ENCODE measurements at places on chromosomes 7 and 10.

- DNase-seq: no peak
Observed at GRCh38 chr7:2100278-2101208, 132.2 kb downstream of the MAD1L1 start.

DNA sequence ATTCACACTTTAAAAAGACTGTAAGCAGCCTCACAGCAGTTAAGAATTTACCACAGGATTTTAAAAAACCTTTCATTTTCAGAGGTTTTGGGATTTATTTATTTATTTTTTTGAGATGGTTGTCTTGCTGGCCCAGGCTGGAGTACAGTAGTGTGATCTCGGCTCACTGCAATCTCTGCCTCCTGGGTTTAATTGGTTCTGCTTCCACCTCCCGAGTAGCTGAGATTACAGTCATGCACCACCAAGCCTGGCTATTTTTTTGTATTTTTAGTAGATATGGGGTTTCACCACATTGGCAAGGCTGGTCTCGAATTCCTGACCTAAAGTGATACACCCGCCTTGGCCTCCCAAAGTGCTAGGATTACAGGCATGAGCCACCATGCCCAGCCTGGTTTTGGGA is 19.1 kb downstream of the MINDY4 start:
- no peak for DNase-seq

DNA sequence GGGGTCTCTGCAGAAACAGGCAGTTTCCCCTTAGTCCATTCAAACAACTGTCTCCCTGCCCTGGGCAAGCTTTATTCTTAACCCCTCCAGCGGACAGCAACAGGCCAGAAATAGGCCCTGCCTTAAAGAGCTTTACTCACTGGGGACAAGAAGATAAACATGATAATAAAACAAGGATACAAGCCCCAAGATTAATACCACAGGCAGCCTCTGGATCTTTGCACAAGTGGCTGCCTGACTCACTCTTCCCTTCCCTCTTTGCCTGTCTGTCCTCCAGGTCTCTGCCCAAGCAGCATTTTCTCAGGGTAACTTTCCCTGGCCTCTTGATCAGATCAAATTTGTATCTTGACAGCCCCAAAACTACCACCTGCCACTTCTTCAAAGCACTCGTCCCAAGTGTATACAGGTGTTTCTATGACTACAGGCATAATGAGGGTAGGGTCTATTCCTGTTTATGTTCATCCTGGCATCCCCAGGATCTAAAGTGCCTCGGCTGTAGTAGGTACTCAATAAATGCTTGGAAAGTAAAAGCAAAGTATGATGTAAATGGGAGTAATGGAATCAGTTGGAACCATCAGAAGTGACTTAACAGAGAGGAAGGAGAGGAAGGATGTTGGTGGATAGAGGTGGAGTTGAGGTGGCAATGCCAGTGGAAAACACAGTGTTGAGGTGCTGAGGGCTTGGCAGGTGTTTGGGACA is 7.0 kb upstream of the CAMK2G start:
- DNase-seq: no peak

DNA sequence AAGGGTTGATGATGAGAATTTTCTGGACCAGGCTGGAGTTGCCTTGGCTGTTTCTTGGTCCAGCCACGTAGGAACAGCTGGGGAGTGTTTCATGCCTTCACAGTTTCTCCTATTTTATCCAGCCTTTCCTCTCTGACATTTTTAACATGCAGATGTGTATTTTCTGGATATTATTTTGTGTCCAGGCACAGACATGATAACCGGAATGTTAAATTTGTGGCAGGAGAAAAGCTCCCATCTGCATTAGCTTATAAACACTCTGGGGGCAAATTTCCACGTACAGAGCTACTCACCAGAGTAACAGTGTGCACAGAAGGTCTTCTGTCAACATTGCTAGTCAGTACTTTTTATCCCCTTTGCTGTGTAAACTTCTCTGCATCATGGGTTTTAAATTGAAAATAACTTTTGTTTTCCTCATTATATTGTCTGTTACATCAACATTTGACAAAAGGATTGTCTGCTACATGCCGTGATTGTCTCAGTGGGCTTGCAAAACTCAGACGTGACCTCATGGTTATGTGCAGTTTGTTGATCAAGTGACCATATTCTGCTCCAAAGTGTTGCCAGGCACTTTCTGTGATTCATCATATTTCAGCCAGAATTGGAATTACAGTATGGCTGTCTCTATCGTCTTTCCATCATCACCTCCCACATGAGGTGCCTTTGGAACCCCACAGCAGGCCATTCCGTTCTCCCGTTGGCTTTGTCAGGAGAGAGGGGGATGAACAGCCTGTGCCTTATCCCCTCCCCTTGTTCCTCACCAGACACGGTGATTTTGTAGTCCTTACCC is 41.4 kb downstream of the INSYN2A start:
- DNase-seq: peak; percentile 92

GRCh38 chr10:111988646-111989045 is 194.9 kb downstream of the GPAM start:
- no peak for DNase-seq

DNA sequence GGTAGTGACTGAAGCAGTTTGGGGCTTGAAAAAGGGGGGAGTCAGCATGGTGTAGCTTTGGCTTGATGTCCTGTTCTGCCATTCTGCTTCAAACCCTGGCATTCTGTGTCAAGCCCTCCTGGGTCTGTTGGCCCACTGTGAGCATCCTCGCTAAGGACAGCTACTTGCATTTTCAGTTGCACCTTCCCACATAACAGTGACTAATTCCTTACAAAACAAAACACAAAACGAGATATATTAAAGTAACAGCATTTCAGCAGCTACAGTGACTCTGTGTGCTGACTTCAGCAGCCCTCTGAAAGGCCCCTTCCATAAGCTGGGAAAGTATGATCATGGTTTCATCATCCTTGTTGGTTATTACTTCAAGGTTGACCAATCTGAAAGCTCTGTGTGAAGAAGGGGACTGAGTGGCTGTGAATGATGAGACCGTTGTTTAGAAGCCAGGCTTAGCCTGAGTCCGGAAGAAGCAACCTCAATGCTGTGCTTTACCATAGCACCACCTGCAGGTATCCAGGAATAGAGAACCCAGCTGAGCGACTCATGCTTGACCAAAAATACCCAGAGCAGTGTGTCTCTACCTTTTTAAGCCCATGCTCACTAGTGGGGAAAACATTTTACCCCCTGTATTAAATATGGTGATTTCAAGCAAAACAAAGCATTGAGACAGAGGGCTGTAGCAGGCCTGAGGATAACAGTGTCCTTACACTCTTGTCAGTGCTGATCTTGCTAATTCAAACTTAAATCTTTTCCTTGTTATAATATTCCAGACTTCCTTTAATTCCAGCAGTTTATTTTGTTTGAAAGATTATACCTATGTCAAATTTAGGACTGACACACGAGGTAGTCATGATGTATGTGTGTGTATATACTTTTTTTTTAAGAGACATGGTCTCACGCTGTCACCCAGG is 42.6 kb upstream of the CC2D2B start:
- peak; percentile 90 for DNase-seq

DNA sequence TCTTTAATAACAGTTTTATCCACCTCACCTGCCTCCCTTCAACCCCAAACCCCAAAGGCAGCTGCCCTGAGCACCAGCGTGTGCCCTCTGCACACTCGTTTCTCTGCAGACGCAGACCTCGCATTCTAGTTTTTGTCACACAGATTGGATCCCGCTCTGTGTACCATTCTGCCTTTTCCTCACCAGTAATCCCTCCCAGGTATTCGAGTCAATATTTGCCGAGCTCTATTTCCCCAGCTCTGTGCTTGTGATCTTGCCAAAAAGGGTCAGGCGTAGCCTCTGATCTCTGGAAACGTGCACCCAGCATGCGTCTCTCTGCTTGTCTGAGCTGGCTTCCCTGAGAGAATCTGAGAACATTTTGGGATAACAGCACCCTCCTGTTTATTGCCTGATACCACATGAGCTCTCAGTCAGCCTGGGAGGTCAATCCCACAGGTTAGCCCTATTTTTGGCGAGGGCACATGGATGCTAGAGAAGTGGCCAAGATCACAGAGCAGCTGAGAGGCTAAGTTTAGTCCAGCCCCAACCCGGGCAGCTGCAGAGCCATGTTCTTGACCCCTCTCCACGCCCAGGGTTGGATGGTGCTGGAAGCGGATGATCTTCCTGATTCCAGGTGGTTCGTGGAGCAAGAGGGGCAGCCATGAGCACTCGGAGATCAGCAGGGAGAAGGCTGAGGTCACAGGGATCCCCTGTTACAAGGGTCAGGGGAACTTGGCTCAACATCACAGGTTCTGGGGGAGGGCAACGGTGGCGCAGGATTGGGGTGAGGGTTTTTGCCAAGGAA is 29.1 kb downstream of the FOXL3 start:
- no peak for DNase-seq

DNA sequence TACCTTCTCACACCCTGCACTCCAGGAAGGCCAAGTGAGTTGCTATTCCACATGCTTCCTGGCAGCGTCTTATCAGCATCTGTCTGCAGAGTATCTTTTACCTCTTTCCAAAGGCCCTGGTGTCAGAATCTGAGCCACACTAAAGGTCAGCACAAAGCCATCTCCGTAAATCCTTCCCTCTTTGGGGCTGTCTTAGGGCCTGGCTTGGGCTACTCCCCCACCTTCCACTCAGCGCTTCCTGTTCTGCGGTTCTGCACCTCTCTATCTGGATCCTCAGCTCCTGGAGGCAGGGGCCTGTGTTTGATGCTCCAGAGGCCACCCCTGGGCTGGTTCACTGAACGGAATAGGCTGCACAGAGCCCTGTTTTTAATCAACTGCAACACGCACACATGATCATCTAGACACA is 334.8 kb upstream of the GALNT17 start:
- DNase-seq: no peak

- DNase-seq: no peak
Observed at GRCh38 chr7:1130021-1130990, 29.7 kb downstream of the ZFAND2A start.

DNA sequence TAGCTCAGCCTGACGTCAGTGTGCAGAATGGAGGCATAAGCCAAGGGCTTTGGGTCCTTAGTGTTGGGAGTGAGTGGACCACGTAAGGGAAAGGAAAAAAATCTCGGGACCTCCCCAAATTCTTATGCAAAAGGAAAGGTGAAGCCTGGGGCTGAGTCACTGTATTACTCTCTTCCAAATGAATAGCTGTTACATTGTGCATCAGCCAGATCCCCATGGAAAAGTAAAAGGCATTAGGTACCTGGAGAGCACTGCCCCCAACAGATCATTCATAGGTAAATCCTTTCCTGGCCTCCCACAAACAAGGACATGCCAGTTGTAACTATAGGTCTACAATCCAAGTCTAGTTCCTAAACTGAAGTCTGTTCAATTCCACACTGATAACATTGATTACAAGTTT is 170.5 kb downstream of the C1GALT1 start:
- no peak for DNase-seq

- DNase-seq: no peak
Observed at GRCh38 chr7:96685353-96685752, 24.3 kb downstream of the SEM1 start.

DNA sequence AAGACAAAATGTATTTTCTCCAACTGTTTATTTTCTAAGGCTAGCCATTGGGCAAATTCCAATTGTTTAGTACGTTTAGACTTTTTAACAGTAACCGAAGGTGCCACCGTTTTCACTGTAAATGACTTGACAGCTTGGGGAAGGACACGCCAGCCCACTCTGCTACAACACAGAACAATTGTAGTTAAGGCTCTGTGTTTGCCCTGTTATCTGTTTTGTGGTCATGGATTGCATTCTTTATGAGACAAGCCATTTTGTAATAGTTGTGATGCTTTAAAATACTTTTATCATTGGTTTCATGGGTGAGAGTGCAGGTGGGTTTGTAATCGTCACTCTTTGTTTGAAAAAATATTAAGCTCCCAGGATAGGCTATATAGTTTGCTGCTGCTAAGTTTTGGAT is 6.6 kb upstream of the PITRM1 start:
- DNase-seq: no peak

DNA sequence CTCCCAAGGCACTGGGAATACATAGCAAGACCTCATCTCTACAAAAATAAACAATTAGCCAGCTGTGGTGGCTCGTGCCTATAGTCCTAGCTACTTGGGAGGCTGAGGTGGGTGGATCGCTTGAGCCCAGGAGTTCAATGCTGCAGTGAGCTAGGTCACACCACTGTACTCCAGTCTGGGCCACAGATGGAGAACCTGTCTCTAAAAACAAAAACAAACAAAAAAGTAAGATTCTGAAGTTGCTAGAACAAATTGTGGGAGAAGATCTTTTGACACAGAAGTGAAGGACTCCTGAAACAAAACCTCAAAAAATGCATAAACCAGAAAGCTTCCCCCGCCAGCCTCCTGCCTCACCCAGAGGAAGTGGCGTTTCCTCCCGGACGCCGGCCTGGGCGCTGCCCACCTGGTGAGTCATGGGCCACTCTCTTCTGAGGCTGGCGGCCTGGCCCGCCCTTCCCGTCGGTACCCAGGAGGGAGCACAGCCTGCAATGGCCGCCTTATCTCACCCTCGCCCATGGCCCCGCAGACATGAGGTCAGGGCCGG is 25.4 kb upstream of the ELN start:
- DNase-seq: peak; percentile 69

DNA sequence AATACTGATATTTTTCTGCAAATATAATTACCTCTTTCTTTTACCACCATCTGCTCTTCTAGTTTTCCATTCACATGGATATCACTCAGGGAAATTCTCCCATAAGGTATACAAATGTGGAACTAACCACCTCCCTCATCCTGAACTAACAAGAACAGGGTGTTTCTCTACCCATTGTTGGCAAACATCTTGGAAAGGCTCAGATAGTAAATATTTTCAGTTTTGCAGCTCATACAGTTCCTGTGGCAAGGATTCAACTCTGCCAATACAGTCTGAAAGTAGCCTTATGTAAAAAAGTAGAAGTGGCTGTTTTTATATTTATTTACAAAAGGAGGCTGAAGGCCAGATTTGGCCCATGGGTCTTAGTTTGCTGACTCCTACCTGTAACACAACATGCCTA is 513.0 kb upstream of the TEX47 start:
- DNase-seq: no peak

- DNase-seq: peak; percentile 30
Observed at GRCh38 chr7:80372415-80372814, 139.4 kb downstream of the GNAT3 start.

DNA sequence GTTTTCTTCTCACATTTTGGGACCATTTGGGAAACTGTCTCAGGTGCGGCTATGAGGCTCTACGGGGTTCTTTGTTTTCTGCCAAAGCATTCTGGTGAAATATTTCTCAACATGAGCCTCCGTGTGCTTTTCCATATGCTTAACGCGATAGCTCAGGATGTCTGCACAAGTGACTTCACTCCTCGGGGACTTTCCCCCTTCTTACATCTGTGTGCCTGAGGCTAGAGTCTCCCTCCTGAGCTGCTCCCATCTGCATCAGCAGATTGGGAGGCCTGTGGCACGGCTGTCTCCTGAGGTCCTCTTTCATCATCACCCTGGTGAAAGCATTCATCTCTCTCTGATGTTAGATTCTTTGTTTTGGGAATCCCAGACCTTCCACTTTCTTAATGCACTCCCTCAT is 1190.9 kb downstream of the TYW1 start:
- no peak for DNase-seq

- no peak for DNase-seq
Observed at GRCh38 chr10:78229489-78229888, 195.8 kb downstream of the RPS24 start.

- peak; percentile 29 for DNase-seq
Observed at GRCh38 chr7:90412458-90413184, 9.4 kb downstream of the CLDN12 start.

- no peak for DNase-seq
Observed at GRCh38 chr7:129777993-129778769, 166.7 kb downstream of the NRF1 start.

GRCh38 chr7:2231992-2232765 is 566 bp downstream of the MAD1L1 start:
- DNase-seq: no peak

Data from cardiac fibroblast (primary cell).